ENCODE measurements at places on chromosomes 5 and 9.

- DNase-seq = no peak
These were observed 21.2 kb downstream of the POU4F3 start for GRCh38 chr5:146359836-146360235.

- DNase-seq = peak; percentile 30
These were observed 73.2 kb downstream of the PIK3R1 start for GRCh38 chr5:68288707-68289134.

DNA sequence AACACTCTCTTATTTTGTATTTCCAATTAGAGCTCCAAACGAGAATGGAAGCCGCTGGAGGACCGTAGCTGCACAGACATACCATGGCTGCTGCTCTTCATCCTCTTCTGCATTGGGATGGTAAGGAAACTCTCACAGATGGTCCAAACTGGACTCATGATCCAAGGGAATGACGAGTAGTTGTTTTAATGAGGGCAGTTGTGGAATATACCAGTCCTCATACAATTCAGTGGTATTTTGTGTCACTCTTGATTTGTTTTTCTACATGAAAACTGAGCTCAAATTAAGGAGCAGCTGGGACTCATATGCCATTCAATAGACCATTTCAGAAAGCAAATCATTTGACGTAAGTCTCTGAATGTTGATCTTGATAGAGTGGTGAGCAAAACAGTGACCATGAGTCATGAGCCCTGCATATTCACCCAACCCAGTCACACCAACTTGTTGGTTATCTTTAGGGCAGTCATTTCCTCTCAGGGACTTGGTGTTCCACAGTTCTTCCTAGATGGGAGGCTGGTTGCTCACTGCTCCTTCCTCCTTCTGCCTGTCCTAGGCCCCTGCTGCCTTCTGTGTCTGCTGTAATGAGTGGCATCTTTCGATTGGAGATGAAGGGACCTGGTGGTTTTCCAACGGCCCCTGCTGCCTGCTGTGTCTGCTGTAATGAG is 54.9 kb downstream of the SLC44A1 start:
- no peak for DNase-seq

GRCh38 chr9:104808035-104808614 is 44.2 kb downstream of the NIPSNAP3B start:
- DNase-seq = peak; percentile 56

DNA sequence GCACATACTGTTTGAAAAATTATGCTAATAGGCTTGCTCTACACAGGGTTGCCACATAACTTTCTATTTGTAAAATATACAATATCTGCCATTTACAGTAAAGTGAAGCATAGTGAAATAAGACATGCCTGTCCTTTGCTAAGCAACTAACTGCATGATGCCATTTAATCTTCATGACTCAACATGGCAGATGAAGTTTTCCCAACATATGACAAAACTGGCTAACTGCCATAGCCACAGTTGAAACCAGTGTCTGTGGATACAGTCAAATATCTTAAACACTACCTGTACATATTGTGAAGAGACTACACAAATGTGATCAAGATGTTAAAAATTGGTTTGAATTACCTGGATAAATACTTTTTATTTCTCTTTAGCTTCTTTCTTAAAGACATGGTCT is 3.1 kb upstream of the DMAC1 start:
- no peak for DNase-seq

DNA sequence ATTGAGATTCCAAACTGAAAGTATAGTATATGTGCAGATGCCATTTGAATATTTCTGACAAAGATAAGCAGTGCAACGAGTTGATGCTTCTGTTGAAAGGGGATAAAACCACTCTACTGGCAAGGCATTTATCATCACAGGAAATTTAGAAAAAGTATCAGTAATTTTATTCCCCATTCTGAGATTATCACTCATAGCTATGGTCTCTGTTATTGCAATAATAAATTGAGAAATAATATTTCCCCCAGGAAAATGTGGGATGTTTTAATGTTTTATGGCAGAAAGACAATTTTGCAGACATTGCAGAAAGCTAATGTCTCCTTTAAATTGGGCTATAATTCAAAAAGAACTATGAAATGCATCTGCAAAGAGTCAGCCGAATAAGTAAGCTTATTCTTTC is 1612.7 kb upstream of the ACO1 start:
- no peak for DNase-seq

DNA sequence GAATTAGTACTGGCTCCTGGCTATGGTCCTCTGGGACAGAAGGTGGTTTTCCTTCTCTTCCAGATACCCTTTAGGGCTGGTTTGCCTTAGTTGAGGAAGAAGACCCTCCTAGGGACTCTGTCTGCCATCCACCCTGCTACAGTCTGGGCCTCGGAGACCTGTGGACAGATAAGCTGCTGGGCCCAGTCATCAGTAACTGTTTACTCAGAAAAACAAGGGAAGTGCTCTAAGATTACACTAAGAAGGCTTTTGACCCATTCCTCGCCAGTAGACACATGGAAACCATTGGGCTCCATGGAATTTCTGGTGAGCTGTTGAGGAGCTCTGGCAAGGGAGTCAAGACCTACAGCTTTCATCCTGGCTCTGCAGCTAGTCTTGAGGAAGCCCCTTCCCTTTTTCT is 31.2 kb downstream of the LARP1 start:
- DNase-seq = no peak

DNA sequence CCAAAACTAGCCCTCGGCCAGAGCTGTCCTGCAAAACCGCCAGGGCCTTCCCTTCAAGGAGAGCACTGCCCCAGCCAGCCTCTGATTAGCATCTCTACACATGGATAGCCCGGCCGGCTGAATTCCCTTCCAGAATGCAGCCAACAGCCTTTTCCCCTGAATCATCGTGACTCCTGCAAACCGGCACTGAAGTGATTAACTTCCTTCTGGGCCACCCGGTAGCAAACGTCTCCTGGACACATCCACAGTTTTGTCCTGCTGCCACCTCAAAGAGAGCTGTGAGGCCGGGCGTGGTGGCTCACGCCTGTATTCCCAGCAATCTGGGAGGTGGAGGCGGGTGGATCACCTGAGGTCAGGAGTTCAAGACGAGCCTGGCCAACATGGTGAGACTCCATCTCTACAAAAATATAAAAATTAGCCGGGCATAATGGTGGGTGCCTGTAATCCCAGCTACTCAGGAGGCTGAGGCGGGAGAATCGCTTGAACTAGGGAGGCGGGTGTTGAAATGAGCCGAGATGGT is 21.1 kb upstream of the EEIG1 start:
- DNase-seq = no peak

- DNase-seq = no peak
These were observed 235.7 kb downstream of the HTR1A start for GRCh38 chr5:63726496-63726895.

DNA sequence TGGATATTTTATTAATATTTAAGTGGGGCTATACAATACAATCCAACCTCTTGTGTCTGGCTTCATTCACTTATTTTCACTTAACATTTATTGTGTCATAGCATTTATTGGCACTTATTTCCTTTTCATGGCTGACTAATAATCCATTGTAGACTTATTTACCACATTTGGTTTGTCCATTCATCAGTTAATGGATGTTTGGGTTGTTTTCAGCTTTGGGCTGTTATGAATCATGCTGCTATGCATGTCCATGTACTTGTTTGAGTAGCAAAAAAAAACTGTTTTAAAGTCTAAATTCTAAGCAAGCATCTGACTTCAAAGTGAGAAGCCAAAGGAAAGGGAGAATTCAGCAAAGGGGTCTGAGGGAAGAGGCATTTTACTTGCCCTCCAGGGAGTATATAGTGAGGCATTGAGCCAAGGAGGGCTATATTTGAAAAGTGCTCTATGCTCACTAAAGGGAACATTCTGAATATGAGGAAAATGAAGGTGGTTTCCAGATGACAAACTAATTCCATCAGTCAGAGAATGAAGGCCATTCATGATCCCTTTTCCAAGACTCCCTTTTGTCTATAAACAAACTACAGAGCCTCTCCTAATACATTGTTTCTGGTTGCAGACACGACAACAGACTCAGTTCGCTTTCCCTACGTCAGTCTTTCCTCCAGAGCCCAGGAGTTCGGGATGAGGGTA is 532.8 kb upstream of the KLF4 start:
- no peak for DNase-seq

DNA sequence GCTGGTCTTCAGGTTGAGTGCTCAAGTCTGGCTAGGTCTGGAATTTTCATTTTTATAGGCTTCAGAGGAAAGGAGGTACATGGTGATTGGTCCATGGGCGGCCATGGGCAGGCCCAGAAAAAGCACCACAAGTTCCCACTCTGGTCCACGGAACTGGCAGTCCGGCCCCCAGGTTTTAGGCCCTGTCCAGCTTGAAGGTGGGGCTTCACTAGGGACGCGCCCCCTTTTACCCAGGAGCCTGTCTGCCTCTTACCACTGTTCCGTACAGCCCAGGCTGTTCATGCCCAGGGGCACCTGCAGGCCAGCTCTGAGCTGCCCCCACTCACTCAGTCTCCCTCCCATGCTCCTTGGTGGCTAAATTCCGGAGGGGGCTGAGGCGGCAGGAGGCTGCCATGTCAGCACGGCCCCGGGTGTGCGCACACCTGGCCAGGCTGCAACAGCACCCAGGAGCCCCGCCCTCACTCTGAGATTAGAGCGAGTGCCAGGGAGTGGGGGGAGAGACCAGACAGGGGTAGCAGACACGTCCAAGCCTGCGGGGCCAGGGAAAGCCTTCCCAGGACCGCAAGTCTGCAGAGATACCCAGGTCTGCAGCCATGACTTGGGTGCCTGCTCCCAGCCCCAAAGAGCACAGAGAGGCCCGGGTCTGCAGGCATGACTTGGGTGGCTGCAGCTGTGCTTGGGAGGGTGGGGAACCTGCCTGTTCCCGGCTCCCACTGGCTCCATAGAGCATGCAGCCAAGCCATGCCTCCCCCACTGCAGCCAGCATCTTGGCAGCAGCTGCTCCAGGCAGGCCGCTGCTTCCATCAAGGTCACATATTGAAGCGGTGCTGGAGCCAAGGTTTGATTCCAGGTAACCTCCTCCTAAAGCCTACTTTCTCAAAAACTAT is 390.2 kb upstream of the SGCD start:
- DNase-seq = no peak

DNA sequence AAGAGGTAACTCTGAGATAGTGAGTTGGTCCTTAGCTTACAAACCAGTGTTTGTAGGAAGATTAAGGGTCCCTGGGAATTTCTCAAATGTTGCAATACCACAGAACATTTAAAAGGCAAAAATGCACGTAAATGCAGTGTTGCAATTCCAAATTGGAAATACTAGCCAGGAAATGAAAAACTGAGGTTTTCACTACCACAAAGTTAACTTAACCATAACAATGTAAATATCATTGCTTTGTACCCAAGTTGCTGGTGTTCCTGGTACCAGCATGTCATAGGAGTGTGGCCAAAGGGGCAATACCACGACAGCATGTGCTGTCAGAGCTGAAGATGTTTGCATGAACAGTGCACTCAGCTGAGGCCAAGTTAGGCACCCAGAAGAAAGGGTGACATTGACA is 382.9 kb downstream of the GLIS3 start:
- no peak for DNase-seq

DNA sequence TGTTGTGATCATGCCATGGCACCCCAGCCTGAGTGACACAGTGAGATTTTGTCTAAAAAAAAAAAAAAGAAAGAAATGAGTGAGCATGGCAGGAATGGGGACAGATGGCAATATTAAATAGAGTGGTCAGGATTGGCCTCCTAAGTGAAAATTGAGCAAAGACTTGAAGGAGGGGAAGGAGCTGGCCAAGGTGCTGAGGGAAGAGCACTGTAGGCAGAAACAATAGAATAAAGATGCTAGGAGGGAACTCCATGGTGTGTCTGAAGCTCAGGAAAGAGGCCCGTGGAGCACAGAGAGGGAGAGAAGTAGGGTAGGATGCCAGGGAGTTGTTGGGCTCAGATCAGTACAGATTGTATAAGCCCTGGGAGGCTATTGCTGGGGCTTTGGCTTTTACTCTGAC is 64.4 kb upstream of the PCAT7 start:
- no peak for DNase-seq

- DNase-seq = no peak
These were observed 63.5 kb downstream of the ZNF354C start for GRCh38 chr5:179123491-179124272.

DNA sequence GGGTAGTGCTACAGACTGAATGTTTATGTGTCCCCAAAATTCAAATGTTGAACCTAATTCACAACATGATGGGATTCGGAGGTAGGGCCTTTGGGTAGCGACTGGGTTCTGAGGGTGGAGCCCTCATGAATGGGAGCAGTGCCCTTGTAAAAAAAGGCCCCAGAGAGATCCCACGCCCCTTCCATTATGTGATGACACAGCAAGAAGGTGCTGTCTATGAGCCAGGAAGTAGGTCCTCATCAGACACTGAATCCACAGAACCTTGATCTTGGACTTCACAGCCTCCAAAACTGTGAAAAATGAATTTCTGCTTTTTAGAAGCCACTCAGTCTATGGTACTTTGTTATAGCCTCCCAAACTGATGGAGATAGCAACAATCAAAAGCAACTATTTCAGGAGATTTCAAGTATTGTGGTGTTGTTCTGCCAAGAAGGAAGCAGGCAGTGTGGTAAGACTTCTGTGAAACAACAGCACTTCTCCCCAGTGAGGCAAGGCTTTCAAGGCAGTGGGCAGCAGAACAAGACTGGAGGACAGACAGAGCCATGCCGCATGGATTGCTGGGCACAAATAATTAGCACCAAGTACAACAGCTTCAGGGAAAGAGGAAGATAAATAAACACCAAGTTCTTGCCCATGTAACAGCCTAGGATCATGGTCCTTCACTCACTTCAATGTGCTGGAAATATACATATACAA is 76.1 kb downstream of the OR2K2 start:
- no peak for DNase-seq

GRCh38 chr5:149618581-149619248 is 37.4 kb downstream of the ARHGEF37 start:
- DNase-seq = peak; percentile 67

DNA sequence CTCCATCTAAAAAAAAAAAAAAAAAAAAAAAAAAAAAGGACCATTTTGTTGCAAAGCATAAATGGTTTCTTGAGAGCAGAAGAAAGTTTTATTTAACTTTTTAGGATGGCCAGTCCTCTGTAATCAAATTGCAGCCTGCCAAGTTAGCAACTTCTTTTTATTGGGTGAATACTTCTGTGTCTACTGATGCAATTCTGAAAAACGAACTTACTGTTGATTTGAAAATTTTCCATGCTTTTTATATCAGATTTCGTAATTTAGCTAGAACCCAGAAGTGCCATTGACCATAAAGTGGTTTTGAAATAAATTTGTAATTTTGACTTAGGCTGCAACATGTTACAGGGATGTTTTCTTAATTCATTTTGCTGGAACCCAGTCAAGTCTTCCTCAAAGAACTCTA is 269.1 kb upstream of the ACTBL2 start:
- no peak for DNase-seq

GRCh38 chr9:103068753-103069152 is 73.6 kb downstream of the CYLC2 start:
- no peak for DNase-seq

- no peak for DNase-seq
These were observed 42.8 kb upstream of the GDNF start for GRCh38 chr5:37882636-37883035.

- no peak for DNase-seq
These were observed 6.6 kb downstream of the TLN1 start for GRCh38 chr9:35725362-35725761.

- no peak for DNase-seq
These were observed 11.2 kb downstream of the IRX2 start for GRCh38 chr5:2740051-2740875.

GRCh38 chr5:39942606-39943005 is 517.8 kb upstream of the DAB2 start:
- no peak for DNase-seq
